ENCODE measurements at places on chromosomes 5 and 9.
A peak's percentile ranks its signal among the peaks of the same experiment; 100 is the strongest.

DNA sequence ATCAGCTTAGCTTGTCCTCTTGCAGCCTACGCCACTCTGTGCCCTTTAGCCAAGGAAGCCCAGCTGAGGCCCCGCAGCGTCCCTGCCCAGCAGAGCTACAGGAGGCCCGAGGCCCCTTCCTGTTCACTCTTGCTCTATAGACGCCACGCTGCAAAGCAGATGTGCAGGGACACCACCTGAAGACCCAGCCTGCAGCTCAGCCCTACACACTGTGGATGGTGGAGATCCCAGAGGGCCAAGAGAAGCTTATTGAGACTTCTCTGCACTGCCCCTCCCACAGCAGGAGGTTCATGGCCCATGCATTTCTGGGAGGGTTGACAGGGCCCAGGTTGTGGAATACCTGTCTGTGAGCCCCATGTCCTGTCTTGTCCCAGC is 33.6 kb downstream of the IRF1 start:
- DNase-seq = no peak

- DNase-seq = peak; percentile 24
These were observed 104.3 kb upstream of the MAP3K1 start for GRCh38 chr5:56710826-56711590.

DNA sequence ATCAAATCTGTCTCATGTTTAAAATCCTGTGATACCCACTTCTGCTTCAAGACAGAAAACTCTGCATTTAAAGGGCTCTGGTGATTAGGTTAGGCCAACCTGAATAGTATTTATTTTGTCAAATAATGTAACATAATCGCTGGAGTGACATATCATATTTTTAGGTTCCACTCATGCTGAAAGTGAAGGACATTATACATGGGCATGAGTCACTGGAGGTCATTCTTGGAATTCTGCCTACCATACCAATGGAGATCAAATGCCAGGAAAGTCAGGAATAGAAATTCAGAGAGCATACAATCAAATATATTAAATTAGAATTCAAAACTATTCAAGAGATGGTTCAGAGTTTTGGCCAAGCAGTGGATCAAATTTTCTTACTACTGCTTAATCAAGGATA is 97.1 kb upstream of the PRSS3 start:
- no peak for DNase-seq

DNA sequence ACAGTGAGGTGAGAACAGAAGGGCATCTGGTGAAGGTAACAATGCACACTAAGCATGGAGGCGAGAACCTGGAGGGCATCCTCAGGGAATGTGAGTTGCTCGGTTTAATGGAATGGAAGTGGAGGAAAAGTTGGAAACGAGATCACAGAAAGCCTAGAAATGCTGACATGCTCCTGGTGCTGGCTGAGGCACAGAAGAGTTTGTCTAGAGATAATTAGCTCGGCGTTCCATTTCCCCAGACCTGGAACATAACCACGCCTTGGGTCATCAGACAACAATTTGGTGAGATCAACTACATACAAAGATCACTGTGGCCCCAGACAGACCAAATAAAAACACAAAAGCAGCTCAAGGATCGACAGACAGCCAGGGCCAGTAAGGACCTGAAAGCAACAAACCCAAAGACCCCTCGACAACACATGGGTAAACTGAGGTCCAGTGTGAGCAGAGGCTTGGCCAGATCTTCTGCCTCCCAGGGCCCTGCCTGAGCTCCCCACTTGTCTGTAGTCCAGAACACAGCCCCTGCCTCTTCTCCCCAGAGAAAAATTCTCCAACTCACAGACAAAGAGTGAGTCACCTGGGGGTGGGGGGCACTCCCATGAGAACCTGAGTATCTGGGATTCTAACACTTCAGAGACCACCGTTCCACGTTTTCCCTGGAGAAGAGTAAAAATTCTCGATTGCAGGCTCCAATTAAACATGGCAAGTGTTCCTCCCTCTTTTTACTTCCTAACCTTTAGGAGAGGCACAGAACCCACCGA is 52.5 kb downstream of the SHB start:
- DNase-seq = peak; percentile 61

DNA sequence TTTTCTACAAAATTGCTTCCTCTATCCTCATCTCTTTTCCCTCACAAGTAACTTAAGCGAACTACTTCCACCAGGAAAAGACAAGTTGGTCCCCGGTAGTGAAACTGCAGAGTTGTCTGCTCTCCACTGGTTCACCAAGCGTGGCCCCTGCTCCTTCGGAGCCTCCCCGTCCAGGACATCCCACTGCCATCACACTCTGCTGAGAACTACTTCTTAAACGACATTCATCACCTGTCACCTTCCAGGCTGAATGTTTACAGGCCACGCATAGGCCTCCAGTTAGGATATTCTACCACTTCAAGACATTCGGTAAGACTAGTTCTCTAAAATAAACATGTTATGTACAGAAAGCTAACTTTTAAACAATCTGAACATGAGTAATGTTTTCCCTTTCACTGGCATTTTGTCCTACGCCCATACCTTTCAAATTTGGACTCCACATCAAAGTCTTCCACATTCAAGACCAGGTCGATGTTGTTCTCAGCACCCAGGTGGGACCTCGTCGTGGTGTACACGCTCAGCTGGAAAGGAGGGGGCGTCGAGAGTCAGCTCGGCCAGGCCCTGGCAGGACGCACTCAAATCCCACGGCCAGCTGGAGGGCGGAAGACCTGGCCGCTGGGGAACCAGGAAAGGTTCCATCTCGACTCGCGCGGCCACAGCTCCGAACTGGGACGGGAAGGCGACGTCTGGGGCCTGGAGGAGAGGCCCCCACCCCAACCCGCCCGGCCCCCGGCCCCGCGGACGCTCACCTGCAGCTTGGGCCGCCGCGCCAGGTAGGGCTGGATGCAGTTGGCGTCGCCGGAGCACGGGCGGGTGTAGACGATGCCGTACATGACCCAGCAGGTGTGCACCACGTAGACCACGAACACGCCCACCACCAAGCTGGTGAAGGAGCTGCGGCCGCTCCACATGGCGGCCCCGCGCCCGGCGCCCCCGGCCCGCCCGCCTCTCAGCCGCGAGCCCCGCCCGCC is 683 bp downstream of the CLPTM1L start:
- no peak for DNase-seq

GRCh38 chr9:113674436-113674835 is 201.7 kb upstream of the ZNF618 start:
- peak; percentile 50 for DNase-seq

DNA sequence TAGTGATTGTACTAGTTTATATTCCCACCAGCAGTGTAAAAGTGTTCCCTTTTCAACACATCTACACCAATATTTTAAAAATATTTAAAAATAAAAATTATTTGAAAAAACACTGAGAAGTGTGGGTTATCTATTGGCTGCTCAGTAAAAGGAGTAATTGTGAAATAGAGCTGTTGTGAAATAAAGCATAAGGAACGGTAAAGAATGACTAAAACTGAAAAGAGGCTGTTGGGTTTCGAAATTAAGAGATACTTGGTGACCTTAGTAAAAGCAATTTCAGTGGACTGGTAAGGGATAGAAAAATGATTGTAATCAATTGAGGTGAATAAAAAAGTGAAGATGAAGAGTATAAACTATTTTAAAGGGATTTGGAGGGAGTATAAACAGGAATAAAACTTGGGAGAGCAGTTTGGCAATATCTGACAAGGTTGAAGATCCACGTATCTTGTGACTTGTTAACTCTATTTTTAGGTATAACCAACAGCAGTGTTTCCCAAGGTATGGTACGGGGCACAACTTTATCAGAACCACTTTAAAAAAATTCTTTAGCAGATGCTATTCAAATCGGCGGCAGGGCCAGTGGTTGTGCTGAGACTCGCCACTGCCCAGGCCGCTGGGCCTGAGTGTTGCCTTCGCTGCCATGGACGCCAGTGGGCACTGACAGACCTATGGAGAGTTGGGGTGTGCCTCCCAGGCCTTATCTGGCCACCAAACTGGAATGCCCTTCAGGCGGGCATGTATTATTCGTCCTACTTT is 63.3 kb downstream of the TMEM38B start:
- DNase-seq = no peak
